ENCODE measurements at places on chromosomes 4 and X.

- no peak for DNase-seq
These were observed 182.7 kb downstream of the NWD2 start for GRCh38 chr4:37427193-37427592.

- DNase-seq, result no peak
These were observed 195.1 kb downstream of the ARHGAP24 start for GRCh38 chr4:85669992-85670548.

GRCh38 chr4:170400361-170400760, 310.6 kb upstream of the AADAT start:
- no peak for DNase-seq

GRCh38 chrX:50000937-50001542, 78.6 kb downstream of the CLCN5 start:
- no peak for DNase-seq

DNA sequence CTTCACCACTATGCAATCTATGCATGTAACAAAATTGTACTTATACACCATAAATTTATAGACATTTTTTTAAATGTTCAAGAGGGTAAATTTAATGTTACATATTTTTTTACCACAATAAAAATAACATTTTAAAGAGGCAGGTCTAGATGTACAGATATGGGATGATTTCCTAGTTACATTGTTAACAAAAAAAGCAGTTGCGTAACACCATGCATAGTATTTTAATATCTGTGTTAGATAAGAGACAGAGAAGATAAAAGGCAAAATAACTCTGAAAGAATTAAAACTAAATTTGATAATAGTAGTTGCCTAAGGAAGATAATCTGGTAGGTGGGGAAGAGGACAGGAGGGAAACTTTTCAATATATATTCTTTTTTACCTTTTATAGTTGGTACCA, 9.1 kb upstream of the ATRX start:
- no peak for DNase-seq

- DNase-seq, result no peak
These were observed 222.5 kb downstream of the MGST2 start for GRCh38 chr4:139887962-139888735.

GRCh38 chr4:7808752-7809151, 130.9 kb downstream of the AFAP1 start:
- DNase-seq, result no peak

Measured in psoas muscle (tissue), 8 donors.